ENCODE measurements at places on chromosomes 2 and 18.

GRCh38 chr2:38152035-38152434, 76.1 kb upstream of the CYP1B1 start:
- no peak for DNase-seq

GRCh38 chr2:88838165-88838635, 146.7 kb downstream of the RPIA start:
- DNase-seq: no peak

DNA sequence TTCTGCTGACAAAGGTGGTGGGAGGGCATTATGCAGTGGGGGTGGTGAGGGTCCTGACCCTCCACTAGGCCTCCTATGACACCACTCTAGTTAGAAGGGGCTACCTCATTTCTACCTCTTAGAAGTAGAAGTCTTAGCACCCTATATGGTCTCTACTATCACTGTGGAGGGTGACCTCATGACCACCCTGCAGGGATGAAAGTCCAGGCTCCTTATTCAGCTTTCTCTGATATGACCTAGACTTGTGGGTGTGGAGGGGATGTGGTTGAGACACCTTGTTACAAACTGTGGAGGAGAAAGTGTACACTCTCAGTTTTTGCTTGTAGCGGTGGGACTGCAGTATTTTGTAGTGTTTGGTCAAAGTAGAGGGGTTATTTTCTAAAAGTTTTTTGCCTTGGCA, 18.6 kb downstream of the TMEM182 start:
- no peak for DNase-seq

DNA sequence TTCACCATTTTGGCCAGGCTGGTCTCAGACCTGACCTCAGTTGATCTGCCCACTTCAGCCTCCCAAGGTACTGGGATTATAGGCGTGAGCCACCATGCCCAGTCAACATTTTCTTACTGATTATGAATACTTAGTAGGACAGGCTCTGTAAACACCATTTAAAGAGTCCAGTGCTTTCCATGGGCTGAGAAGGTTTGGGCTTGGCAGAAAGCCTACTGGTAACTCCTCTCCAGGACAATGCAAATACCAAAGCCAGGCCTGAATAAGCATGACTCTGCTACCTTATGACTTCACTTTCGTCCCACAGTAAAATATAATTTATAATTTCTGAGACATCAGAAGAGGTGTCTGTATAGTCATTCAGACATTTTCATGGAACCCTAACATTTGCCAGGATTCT, 60.2 kb upstream of the FAM117B start:
- DNase-seq: no peak

- no peak for DNase-seq
Observed at GRCh38 chr2:26195040-26195984, 22.4 kb downstream of the GAREM2 start.

DNA sequence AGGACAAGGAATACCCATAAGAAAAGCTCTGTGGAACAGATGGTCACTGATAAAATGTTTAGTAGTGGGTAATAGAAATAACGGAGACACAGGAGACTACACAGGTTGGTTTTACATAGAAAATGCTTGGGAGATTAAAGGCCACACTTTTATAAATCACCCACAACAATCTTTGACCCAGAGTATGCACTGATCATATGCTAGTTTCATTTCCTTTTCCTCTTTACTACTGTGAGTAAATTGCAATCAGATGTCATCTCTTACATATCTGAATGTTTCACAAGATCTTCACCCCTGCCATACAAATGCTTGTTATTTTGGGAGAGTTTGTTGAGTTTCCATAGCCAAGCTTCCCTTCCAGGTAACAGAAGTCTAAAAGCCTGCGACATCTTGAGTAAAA, 978.4 kb upstream of the KLHL29 start:
- no peak for DNase-seq

DNA sequence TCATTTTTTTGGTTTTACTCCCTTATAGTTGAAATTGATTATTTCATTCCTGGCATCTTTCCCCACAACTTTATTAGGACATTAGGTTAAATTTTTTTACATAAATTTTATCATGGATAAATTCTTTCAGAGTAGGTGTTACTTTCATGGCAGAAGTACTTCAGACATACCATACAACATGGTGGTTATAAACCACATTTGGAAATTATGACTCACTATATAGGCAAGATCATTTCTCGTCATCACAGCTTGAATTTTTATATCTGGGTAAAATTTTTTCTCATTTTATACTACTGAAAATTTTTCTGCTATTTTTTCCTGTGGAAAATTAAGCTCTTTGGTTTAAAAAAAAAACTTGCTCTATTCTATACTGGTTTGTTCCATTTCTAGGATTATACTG, 111.9 kb upstream of the COL5A2 start:
- DNase-seq: no peak

DNA sequence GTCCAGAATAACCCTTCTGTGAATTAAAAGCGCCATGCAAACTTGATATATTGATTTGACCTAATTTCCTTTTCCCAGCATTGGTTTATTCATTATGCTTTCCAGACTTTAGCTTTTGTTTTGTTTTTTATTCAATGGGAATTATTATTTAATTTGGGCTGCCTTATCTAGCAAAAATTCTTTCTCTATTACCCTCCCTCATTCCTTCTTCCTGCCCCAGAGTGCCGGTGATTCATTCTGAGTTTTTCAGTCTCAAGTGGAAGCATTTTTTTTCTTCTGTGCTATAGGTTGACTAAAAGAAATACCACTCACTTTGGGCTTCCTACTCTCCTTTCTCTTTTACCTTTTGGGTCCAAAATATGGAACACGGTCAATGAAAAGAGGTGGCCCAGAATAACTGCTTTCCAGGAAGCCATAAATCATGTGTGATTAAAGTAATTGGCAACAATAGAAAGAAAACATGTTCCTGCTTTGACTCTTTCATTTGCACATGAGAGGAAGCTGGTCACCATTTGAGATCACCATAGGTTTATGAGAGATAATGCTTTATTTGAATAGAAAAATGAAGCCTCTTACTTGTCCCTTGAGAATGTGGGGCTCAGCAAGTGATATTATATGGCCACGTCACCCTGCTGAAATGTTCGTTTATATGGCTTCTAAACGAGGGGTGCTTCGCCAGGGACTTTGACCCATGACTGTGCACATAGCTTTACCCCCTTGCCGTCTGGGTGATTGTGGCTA, 422.8 kb upstream of the ZEB2 start:
- DNase-seq: no peak

Measured in SHP77 (cell line).